Mesothelial cell of epicardium (in vitro differentiated cells): ENCODE measurements at places on chromosomes 1 and 21. TPM values are rescaled to one million over a fixed set of nuclear protein-coding genes. Genes with fewer than 3 reads are reported as not detected.

NOS1AP gene
- 3.8 to 4.4 TPM (median 4.4 TPM) in 3 replicates for total RNA-seq

PARS2 gene
- total RNA-seq, result 6.4 to 7.7 TPM (median 7.0 TPM) in 3 replicates

RXFP4 gene
- total RNA-seq, result not detected in 3 replicates

ACTL8 gene
- total RNA-seq, result not detected in 3 replicates

RALGPS2 gene
- 45.3 to 51.6 TPM (median 50.9 TPM) in 3 replicates for total RNA-seq

OXCT2 gene
- total RNA-seq, result 0.20 to 0.65 TPM (median 0.22 TPM) in 3 replicates

PERM1 gene
- total RNA-seq, result 1.6 to 2.8 TPM (median 2.7 TPM) in 3 replicates

ADORA1 gene
- total RNA-seq, result 2.9 to 4.3 TPM (median 3.8 TPM) in 3 replicates
